Fibroblast of the aortic adventitia (primary cell): ENCODE measurements at places on chromosomes 11 and 22.

DNA sequence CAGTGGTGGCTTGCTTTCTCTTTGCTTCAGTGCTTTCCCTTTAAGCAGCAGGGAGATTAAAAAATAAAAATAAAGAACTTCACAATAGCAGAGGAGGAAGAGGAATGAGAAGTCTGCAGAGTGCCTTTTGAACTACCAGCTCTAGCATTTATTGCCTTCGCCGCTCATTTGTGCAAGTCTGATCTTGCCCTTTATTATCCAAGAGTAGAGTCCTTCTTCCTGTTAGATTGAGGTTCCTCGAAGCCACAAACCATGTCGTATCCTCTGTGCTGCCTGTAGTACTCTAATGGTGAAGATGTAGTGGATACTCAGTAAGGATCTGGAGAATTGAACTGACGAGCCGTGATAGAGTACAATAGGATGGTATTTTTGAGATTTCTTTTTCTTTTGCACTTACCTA, 101.2 kb upstream of the RAG2 start:
- no peak for DNase-seq

- DNase-seq = peak; percentile 79
Observed at GRCh38 chr11:88337987-88338668, 592 bp upstream of the CTSC start.

- no peak for DNase-seq
Observed at GRCh38 chr11:8290081-8290810, 26.6 kb upstream of the LMO1 start.

GRCh38 chr11:69355959-69356702, 62.2 kb downstream of the MYEOV start:
- DNase-seq = no peak

- no peak for DNase-seq
Observed at GRCh38 chr22:37472418-37473006, 13.7 kb downstream of the MFNG start.
